ENCODE measurements at places on chromosomes 7 and 10.

DNA sequence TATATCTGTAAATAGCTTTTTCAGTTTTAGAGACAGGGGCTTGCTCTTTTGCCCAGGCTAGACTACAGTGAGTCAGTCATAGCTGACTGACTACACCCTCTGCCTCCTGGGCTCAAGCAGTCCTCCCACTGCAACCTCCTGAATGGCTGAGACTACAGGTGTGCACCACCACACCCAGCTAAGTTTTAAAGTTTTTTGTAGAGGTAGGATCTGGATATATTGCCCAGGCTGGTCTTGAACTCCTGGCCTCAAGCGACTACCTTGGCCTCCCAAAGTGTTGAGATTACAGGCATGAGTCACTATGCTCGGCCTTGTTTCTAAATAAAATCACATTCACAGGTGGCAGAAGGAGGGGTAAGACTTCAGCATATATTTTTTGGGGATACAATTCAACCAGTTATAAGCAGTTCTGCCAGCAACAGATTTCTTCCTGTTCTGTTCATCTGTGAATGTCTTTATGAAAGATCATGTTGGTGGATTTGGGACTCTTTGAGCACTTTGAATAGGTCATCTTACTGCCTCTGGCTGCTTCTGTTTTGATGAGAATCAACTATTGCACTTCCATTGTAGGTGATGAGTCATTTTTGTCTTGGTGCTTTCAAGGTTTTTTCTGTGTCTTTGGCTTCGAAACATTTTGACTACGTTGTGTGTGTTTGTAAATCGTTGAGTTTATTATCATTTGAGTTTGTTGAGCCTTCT, 15.7 kb downstream of the RBM33 start:
- DNase-seq, result no peak

DNA sequence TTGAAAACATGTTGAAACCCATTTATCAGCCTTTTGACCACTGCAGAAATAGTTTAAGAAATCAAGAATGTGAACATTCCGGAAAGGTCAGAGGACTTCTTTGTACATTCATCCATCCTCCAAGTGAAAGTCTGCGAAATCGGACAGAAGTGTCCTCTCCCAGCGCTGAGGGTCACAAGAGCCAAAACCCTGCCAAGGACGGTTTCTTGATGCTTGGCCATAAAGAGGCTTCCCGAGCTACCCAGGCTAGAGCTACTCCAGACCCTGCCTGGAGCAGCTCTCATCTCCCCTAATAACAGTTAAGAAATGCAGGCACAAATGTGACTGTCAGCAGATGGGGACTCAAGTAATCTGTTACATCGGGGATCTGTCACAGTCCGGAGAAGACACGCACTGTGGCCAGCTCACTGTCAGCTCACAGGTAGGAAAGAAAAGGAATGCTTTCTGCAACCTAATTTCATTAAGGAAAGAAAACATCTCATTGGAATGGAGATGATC, 4.5 kb upstream of the CYTH3 start:
- no peak for DNase-seq

- DNase-seq, result no peak
Measured at GRCh38 chr10:8533462-8533861, 479.0 kb downstream of the GATA3 start.

- no peak for DNase-seq
Measured at GRCh38 chr10:114766470-114766869, 55.1 kb upstream of the FHIP2A start.

- DNase-seq, result no peak
Measured at GRCh38 chr10:782751-783648, 93.5 kb upstream of the DIP2C start.

DNA sequence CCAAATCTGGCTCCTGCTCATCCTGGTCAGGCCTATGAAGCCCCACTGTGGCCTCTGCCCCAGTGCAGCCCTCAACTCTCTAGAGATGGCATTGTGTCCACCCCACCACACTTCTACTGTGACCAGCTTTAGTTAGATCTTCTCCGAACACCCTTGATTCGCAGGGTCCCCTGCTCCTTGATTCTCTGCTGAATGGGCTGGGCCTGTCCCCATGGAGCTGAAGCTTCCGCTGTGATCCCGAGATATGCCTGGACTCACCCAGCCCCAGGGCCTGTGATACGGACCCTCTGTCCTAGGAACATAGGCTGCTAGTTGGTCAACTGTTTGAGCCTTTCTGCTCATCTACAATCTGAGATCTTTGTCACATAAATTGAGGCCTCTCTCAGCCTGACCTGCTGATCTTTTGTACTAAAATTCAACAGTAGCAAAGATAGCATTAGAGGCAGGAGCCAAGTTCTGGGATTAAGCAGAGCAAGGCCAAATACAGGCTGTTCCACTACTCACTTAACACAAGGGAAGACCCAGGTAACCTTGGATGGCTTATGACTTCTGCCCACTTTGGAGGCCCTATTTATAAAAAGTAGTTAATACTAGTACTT, 6.5 kb upstream of the PPIF start:
- DNase-seq, result no peak

DNA sequence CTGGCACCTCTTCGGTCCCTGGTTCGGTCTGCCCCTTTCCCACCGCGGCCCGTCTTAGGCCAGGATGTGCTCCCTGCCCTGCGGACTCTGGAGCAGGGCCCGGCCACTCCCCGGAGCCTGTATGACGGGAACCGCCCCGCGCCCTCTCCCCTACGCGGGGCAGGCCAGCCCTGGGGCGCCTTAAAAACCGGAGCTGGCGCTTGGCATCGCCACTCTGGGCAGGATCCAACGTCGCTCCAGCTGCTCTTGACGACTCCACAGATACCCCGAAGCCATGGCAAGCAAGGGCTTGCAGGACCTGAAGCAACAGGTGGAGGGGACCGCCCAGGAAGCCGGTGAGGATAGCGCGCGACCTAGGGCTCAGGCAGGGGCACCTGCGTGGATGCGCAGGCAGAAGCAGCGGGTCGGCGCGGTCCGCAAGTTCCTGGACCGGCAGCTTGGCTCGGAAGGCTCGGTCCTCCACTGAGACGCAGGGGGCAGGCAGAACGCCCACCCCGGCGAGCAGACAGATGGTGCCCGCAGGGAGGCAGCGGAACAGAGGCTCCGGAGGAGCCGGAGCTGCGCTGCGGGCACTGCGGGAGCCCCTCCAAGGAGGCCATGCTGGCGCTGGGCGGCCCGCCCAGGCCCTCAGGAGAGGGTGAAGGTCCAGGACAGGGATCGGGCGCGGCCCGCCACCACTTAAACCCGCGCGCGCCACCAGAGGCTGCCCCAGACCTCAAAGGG, at the start of gene ADIRF:
Gene ADIRF, plus strand, starts transcription at position 212 of the 723 bp plus-strand sequence. Its CDS starts 63 bp downstream, at position 275.
- DNase-seq, result no peak

- no peak for DNase-seq
Measured at GRCh38 chr10:62707810-62708209, 96.7 kb upstream of the ADO start.

DNA sequence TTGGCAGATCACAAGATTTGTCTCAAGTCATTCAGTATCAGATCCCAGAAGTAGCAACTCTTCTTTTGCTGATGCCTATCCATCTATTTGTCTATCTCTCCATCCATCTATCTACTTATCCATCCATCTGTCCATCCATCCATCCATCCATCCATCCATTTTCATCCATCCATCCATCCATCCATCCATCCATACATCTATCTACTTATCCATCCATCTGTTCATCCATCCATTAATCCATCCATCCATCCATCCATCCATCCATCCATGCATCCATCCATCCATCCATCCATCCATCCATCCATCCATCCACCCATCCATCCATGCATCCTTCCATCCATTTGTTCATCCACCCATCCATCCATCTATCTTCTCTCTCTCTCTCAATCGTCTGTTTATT, 142.7 kb downstream of the PFKFB3 start:
- no peak for DNase-seq

GRCh38 chr10:61188691-61189090, 244.7 kb upstream of the RHOBTB1 start:
- DNase-seq, result no peak

GRCh38 chr7:2805213-2805944, 38.7 kb downstream of the GNA12 start:
- no peak for DNase-seq

GRCh38 chr10:126597211-126597610, 73.3 kb downstream of the C10orf90 start:
- DNase-seq, result no peak

DNA sequence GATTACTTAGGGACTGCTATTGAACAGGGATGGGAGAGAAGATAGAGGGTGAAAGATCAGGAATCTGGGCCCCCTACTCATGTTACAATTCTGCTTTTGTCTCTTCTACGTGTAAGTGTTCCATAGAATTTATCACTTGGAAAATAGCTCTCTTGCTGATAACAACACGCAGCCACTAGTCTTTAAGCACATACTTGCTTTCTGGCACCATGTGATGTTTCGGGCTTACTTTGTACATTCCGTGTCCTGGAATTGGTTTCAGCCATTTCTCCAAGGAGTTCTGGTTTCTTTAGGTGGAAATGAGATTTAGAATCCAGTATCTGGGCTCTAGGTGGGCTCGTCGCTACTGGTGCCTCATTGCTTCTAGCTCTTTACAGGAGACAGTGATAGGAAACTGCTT, 59.7 kb downstream of the TFAM start:
- no peak for DNase-seq

DNA sequence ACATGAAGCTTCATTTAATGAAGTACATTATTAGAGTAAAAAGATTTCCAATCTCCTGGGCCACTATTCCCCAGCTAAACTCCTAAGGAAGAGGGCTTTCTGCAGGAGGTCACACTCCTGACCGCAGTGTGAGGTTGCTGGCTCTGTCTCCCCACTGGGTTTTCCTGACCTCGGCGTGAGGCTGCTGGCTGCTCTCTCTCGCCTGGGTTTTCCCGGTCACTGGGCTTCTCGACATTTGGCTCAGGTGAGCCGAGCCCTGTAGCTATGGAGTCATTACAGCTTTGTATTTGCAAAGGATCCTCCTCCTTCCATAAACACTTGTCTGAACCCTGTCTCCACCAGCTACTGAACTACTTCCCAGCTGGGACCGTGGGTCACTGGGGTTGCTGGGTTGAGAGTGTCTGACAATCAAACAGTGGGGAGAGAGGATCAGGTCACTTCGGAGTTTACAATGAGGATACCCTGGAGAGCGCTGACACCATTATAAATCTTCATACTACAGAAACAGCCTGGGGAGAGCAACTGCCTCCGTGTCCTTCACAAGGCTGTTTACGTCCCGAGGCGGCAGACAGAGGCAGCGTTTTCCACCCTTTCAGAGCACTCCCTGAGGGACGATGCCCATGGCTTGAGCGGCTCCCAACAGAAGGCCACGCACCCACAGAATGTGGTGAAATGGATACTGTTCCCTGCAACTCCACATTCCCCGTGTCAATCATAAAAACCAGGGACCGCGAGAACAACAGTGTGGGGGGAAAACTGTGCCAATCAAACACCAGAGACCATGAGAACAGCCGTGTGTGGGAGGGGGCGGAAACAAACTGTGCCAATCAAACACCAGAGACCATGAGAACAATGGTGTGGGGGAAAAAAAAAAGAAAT, 226.2 kb downstream of the ZMYND11 start:
- DNase-seq, result no peak

DNA sequence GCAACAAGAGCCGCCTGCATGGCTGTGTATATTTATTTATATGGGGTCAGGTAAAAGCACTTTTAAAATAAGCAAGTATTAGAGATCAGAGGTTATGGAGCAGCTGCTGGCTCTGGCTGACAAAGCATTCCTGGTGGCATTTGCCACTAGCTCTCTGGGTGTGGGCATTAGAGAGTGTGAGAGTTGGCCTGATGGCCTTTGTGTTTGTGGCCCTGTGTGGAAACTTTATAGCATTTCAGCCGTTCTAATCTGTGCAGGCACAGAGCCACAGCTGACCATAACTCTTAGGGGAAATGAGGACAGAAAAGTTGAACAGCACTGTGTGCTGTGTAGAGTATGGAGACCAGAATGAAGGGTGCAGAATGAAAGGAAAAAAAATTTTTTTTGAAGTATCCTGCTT, 118.9 kb downstream of the AUTS2 start:
- no peak for DNase-seq

- DNase-seq, result no peak
Measured at GRCh38 chr10:51103554-51104217, 29.4 kb downstream of the PRKG1 start.

GRCh38 chr7:17104419-17104818, 194.0 kb upstream of the AHR start:
- no peak for DNase-seq

- peak; percentile 32 for DNase-seq
Measured at GRCh38 chr7:106736508-106737201, 75.7 kb upstream of the CCDC71L start.

DNA sequence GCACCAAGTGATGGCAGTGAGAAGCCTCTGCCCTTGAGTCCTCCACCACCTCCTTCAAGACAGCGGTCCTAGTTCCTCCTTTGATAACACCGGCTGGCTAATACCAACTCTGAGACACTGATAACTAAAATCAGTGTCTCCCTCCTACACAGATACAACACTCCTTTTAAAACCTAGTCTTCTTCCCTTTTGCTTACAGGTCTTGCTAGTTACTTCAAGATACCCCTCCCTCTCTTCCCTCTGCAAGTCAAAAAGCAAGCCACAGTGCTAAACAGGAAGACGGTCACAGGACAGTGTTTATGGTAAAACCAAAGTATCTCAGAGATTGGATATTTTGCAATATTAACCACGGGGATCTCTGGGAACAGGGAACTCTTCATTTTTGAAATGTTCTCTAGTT, 4.6 kb downstream of the AKR1B1 start:
- no peak for DNase-seq

- DNase-seq, result no peak
Measured at GRCh38 chr7:69883399-69883891, 285.2 kb downstream of the AUTS2 start.

GRCh38 chr10:117339979-117340378, 35.3 kb downstream of the PDZD8 start:
- no peak for DNase-seq

- DNase-seq, result no peak
Measured at GRCh38 chr10:558891-559766, 130.3 kb downstream of the DIP2C start.

GRCh38 chr7:43311694-43312093, 199.2 kb downstream of the HECW1 start:
- no peak for DNase-seq

DNA sequence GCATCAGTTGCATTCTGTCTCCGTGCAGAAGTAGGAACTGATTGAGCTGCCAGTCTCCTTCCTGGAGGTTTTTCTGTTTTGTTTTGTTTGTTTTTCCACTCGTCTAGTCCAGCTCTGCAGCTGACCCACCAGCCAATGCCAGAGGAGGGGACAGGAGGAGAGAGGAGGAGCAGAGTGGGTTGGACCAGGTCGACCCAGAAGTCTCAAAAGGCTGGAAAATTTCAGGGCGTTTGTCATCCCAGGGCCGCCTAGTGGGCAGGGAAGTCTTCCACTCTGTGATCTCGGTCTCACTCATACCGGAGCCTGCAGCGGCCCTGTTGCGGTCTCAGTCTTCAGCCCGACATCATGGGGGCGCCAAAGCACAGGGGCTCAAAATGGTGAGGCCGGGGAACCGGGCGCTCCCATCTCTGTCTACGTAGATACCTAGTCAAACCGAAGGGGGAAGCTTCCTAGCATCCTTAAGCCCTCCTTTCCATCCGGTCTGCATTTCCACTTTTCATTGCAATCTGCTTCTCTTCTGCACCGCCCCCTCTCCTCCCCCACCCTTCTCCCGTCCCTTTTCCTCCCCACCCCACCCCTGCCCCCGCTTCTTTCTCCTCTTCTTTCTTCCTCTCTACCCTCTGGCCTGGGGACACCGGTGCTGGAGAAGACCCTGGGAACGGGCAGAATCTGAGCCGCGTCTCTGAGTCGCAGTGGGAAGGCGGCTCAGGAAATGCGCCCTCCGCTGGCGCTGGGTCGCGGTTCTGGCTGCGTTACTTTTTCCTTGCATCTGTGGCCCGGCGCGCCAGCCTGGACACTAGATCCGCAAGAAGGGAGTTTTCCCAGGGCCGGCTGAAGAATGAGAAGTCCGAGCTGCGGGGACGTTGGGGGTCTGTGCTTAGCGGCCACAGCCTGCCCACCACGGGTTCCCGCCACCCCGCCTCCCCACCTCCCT, 16.2 kb upstream of the PAX2 start:
- DNase-seq, result peak; percentile 47

Data from LNCaP clone FGC (cell line).